ENCODE measurements at places on chromosomes 2 and 18.

GRCh38 chr2:68907920-68908253, 36.7 kb upstream of the BMP10 start:
- DNase-seq, result no peak

DNA sequence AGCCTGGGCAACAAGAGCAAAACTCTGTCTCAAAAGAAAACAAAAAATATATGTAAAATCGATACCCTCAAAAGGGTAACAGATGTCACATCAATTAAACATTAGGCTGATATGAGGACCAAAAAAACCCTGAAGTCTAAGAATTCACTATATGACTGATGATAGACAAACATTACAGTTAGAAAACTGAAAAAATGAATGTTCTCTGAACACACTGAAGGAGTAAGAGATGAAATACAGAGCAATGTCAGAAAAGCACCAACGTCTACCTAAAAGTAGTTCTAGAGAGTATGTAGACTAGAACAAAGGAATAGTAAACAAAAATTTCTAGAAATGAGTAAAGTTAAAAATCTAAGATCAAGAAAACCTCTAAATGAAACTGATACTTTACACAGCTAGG, 81.9 kb downstream of the SLC66A3 start:
- DNase-seq, result no peak

DNA sequence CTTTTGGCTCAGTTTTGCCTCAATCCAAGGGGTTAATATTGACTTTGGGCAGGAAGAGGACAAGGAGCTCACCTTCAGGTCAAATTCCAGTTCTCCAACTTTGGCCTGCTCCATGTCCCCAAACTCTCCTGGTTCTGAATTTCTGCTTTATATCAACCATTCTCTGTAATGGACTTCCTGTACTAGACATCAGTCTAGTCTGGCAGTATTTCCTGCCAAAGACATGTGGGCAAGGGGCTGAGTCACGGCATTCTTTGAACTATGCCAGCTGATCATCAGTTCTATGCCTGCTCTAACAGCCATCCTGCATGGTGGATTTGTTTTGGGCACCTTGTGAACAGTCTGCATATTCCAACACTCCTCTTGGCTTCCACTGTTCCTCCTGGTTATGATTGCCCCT, 199.4 kb downstream of the ZEB2 start:
- no peak for DNase-seq

DNA sequence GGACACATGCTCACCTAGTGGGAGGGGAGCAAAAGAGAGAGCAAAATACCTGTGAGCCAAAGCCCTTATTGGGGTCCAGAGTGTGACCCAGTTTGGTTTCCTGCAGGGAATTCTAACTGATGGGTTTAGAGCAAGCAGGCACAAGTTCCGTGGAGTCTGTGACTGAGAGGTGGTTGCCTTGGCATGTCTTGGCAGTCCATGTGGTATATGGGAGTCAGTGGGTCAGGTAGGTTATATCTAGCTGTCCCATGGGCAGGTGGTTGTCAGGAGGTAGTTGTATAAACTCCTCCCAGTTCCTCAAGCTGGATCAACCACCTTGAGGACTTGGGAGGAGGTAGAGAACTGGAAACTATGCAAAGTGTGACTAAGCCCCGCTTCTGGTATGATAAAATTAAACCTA, 452.8 kb upstream of the VWC2L start:
- no peak for DNase-seq

- no peak for DNase-seq
Measured at GRCh38 chr2:117137371-117137770, 677.1 kb upstream of the DDX18 start.

DNA sequence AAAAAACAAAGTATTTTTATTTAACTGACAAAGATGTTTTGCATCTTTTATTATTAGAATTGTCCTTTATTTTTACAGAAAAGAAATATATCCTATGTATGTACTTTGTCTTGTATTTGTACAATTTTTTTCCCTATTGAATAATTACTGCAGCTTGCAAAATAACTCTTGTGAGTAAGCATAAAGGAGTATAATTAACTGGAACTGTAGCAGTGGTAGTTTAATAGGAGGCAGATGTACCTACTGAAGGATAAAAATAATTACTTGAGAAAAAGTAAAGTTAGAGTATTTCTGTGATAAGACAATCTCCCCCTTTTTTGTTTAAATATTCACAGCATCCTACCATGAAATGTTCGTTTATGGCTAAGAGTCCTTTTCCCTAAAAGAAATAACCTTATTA, 34.7 kb downstream of the EHBP1 start:
- DNase-seq, result no peak
